ENCODE measurements at places on chromosomes 16 and 17. TPM values are rescaled to one million over a fixed set of nuclear protein-coding genes. Genes with fewer than 3 reads are reported as not detected.

GRCh38 chr16:72673118-72673517 is 374.8 kb downstream of the ZFHX3 start:
- no peak for DNase-seq

DNA sequence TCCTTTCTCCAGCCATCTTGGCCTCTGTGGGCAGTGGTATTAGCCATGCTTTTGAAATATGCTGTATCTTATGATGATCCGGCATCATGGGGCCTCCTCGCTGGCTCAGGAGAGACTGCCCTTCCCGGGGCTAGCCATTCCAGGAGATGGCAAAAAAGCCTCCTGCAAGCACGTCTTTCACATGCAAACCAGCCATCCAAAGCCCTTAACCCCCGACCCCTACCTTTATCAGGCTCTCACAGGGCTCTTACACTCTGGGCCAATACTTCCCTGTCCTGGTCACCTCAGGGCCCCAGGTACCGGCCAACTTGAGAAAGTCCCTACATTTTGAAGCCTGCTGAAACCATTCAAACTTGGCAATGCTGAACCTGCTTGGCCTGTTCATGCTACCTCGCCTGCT is 36.4 kb downstream of the MYH13 start:
- DNase-seq = no peak

CA7 gene
- total RNA-seq = 2.5 TPM

DNA sequence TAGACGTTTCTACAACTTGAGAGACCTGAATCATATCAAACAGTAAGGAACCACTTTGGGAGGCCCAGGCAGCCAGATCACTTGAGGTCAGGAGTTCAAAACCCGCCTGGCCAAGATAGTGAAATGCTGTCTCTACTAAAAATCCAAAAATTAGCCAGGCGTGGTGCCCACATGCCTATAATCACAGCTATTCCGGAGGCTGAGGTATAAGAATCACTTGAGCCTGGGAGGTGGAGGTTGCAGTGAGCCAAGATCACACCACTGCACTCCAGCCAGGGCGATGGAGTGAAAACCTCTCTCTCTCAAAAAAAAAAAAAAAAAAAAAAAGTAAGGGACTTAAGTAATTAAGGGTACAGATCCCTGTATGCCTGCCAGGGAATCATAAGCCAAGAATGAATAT is 103.4 kb upstream of the NUDT7 start:
- DNase-seq = no peak

EVPLL gene
- total RNA-seq = not detected

DNA sequence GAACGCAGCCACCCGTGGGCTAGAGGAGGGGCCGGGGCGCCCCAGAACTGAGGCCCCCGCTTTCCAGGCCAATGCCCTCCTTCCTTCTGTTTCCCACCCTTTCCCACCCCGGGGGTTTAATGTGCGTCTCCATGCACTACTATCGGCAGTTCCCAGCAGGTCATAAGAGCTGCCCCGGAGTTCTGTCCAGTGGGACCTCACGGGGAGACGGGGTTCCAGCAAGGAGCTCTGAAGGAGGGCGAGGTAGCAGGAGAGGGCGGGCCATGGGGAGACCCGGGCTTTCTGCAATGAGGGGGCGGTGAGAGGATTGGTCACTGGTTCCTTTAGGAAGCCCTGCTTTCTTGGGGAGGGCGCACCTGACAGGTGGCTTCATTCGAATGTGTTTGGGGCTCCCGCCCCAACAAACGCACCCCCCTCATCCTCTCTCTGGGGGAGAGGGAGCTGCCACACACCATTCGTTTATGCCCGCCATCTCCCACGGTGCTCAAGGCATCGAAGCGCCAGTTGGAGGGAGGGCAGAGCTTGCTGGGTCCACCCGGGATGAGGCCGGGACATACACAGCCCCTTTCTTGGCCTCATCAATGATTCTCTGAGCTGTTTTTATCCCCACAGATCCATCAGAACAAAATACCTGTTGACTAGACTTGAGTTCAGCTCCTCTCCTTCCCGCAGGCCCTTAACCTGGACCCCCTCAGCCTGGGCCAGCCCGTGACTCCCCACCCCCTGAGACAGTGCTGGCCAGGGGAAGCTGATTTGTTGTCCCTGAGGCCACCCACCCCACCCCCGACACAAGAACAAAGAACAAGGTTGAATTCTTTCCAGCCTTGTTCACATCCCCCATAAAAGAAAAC is 44.1 kb downstream of the SLC7A5 start:
- DNase-seq = no peak

TUBG2 gene
- total RNA-seq = 13.1 TPM

DNA sequence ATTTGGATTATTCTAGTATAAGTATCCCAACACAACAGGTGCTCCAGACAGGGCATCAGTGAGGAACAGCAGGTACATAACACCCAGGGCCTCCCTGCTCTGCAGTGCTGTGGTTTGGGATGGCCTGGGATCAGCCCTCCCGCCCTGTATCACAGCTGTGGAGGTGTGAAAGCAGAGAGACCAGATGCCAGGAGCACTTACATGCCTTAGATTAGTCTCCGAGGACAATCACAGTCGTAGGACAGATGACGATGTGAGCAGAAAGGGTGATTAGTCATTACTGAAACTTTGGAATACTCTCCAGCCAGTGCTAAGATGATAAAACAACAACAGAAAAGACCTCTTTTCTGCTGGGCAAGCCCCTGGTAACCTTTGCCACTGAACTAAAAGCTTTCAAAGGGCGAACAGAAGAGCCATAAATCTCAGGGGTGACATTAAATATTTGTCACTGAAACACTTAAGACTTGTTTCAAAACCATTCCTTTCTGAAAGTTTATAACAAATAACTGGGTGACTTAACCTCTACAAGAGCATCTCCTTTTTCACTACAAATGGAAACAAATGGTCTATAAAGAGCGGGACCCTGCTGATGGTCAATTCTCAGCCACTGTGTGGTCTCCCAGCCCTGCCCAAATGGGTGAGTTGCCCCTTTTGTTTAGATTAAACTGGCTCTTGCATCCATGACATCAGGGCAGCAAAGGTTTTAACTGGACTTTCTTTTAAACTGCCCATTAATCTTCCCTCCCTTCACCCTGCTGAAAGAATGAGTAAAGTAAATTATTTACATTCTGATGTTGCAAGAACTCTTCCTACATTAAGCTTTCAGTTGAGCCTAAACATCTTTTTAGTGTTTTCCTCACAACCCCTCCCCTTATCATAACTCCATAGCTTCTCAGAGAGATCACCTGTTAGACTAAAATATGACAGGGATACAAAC is 183.1 kb upstream of the COX10 start:
- peak; percentile 14 for DNase-seq

GRCh38 chr17:7712111-7712771 is 5.3 kb upstream of the DNAH2 start:
- peak; percentile 20 for DNase-seq

DNA sequence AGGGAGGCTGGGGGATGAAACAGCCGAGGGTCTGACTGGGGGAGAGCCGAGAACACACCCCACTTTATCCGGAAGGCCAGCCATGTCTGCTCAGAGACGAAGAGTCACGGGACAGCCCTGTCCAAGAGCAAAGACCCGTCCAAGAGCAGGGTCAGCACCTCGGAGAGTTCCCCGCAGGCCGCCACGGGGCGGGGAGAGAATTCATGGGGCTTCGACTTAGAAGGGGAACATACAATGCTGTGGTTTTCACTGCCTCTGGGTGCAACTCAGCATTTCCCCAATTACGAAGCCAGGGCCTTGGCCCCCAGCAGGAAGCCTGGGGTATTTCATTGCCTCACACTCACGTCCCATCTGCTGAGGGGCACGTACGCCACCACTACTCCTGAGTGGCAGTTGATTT is 59.3 kb downstream of the JPH3 start:
- peak; percentile 74 for DNase-seq

All from hepatocyte (in vitro differentiated cells).